ENCODE measurements at places on chromosomes 2 and 18.
A peak's percentile ranks its signal among the peaks of the same experiment; 100 is the strongest.

GRCh38 chr2:233940376-233941276 is 23.5 kb downstream of the TRPM8 start:
- DNase-seq, result no peak

DNA sequence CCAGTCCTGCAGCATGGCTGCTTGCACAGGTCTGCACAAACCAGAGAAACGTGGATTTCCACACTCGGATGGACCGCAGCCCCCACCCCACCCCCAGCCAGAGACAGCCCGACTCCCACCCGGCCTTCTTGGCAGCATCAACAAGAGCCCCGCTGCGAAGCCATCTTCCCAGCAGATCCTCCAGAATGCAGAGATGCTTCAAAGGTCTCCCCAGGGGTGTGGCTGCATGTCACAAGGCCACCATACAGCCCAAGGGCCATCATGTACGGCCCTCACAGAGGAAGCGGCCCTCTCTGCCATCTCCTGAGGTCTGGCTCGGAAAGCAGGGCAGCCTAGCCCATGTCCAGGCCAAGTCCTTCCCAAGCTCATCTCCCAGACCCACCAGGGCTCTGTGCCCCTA is 11.5 kb downstream of the DNMT3A start:
- DNase-seq, result no peak

- DNase-seq, result no peak
Measured at GRCh38 chr2:128390256-128390990, 71.8 kb upstream of the HS6ST1 start.

- DNase-seq, result no peak
Measured at GRCh38 chr18:67421651-67422050, 94.9 kb downstream of the DSEL start.

GRCh38 chr2:232659359-232659758 is 26.0 kb downstream of the EFHD1 start:
- no peak for DNase-seq

DNA sequence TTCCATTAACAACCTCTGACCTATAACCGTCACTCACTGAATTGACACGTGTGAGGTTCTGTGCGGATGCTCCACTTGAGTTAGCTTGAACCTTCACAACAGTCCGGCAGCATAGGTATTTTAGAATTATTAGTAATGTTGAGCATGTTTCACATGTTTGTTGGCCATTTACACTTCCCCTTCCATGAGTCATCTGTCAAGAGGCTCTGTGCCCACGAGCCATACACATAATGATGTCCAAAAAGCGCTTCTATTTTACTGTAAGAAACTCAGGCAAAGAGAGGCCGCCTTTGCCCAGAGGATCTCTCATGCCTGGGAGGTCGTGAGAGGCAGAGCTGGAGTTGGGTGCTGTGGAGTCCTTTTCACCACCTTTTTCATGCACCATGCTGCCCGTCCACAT is 28.9 kb upstream of the TMEM214 start:
- DNase-seq, result peak; percentile 26

- DNase-seq, result no peak
Measured at GRCh38 chr18:45688113-45688512, 35.9 kb upstream of the SLC14A1 start.

GRCh38 chr2:106561356-106561755 is 74.2 kb downstream of the CD8B2 start:
- no peak for DNase-seq

DNA sequence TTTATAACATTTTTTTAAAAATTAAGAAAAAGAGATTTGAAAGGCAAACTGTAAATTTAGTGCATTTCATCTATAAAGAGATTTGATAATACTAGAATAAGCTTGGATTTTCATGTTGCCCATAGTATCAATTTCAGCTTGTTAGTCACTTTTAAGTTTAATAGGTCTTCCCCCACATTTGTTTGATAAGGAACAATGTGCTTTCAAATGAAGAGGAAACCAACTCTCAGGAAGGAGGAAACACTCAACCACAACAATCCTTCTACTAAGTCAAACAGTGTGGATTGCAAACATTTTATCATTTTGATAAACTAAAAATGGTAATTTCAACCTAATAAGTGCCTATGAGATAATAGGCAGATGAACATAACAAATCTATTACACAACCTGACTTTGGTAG is 397.1 kb upstream of the CDH20 start:
- DNase-seq, result no peak

DNA sequence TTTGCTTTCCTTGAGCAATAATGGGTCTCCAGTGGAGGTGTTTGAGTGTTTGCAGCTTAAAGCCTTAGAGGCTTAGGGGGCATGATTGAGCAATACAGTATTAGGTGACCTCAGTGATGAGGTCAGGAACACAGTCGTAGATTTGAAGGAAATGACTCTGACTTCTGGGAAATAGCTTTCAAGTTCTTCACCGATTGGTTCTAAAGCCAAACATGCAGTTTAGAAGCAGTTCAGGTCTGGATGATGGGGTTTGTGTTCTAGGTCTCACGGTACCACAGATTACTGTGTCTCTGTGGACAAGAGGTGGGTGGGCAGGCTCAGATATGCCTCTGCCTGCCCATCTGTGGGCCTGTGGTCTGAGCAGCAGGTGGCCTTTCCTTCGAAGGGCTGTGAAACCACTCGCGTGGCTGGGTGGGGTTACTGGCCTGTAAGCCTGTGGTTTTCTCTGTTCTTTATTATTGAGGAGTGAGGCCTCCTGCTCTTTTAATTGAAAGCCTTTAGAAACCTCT is 7.8 kb downstream of the MTHFD2 start:
- no peak for DNase-seq

DNA sequence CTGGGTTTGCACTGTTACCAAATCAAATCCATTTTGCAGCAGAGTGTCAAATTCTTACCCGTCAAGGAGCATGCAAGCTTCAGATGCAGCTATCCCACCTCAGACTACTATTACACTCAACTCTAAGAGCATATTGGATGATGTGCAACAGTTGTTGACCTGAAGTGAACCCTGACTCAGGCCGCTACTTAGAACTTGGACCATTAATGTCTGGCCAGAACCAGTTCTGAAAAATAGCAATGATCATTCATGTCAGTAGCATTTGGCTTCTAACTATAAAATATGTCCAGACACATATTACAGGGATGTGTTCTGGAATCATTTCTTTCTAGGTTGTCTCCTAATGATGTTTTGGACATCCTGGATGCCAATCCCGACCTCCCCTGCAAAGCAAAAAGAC is 135.5 kb upstream of the PKDCC start:
- no peak for DNase-seq

DNA sequence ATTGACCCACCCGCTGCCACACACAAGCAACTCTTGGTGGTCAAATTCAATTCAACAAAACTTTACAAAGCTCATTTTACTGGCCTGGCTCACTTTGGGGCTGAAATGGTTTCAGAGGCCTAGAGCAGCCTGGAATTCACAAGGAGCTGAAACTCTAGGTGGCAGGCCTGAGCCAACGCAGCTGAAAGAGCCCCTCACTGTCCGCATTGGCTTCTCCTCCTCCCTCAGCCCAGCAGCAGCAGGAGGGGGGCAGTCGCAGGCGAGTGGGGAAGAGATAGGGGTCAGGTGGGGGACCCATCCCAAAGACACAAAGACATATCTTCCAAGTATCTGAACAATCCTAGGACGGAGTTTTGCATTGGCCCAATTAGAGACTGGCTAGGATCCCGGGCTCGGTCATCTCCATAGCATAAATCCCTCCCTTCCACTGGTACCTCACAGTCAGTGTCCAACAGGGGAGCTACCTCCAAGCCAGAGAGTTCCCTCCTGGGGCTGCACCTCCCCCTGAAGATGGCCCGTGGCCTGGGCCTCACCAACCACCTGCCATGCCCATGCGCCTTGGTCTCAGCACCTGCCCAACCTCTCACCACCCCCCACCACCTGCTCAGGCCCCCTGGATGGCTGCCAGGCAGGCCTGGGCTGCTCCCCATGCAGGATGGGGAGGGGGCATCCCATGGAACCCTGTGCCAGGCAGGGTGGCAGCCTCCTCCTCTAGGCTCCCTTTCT is 113.4 kb downstream of the ZBTB7C start:
- peak; percentile 45 for DNase-seq

DNA sequence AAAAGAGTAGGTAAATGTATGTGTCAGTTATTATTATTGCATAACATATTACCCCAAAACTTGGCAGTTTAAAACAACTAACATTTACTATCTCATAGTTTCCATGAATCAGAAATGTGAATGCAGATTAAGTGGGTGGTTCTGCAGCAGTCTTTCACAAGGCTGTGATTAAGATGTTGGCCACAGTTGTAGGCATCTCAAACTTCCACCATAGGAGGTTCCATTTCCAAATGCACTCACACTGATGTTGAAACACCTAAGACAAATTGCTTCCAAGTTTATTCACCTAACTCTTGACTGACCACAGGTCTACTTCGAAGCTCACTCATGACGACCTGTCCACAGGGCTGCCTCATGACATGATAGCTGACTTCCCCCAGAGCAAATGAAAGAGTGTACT is 360.8 kb downstream of the GRB14 start:
- no peak for DNase-seq

DNA sequence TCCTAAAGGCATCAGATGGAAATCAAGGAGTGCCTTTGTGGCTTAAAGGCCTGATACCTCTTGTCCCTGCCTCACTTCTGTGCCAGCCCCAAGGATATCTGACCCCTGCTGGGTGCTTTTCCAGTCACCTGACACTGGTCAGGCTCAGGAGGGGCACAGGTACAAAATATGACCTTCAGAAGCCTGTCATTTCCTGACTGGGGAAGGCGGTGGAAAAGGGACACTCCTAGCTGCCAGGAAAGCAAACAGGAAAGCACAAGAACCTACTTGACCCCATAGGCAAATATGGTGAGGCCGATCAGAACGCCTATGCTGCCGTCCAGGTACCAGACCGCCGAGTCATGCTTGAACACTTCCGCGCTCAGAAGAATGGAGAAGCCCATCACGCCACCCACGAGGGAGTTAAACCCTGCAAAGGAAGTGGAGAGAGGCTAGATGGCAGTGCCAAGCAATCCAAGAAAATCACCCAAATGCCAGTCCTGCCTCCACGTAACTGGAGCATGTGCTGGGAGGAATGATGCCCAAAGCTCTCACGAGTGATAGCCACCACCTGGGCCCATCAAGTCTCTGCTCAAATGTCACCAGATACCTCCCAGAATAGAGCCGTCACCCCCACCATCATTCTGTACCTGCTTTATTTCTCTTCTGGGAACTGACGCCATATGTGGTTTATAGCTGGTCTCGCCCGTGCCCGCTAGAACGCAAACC is 204.0 kb downstream of the MGAT5 start:
- no peak for DNase-seq

Measured in SJSA1 (cell line).